ENCODE measurements at places on chromosomes 2 and 18.

DNA sequence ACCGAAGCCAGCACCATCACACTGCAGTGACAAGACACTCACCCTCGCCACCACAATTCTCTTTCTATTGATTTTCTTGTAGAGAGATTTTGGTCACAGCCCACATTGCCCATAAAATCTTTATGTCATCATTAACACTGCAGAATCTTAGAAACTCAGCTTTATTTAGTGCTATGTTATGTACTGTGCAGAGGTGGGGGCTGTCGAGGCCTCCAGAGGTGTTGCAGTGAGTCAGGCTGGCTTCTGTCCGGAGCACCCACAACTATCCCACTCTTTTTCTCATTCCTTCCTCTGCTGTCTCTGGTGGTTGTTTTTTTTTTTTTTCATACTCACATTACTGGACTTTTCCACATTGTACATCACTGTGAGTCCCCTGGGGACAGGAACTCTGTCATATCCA lies 677.4 kb upstream of the HS6ST1 start:
- no peaks in the 10 kb centered on the region for H3K27me3 ChIP-seq
- H3K4me3 ChIP-seq = no peak overlapping the region
- H3K4me1 ChIP-seq = no peaks in the 10 kb centered on the region
- H3K36me3 ChIP-seq = no peaks in the 10 kb centered on the region
- DNase-seq = no peak
- no peak overlapping the region for H3K27ac ChIP-seq

DNA sequence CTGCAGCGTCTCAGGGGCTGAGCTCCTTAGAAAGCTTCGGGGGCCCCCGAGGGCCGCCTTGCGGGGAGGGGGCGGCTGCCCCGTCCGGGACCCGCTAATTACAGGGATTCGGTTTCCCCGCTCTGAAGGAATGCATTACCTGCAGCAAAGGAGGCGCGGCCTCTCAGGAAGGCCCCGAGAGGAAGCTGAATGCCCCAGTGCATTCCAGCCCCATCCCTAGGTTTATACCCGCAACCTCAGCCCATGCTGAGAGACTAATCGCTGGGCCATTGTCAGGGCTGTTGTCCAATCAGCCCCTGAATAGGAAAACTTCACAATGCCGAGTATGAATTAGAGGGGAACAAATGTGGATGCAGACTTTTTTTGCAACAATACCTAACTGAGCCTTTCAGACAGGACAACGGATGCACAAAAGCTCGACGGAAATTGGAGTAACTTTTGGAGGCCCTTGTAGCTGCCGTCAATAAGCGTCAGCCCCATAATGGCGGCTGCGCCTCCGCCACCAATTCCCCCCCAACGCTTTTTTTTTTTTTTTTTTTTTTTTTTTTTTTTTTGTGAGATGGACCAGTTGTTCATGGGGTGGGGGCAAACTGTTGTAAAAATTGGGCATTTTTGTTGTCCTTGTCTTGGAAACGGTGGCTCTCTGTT lies 138.6 kb upstream of the SIX3 start:
- no peak for DNase-seq
- H3K36me3 ChIP-seq = no peaks in the 10 kb centered on the region
- peak overlapping the region; percentile 17 for H3K4me3 ChIP-seq
- H3K27ac ChIP-seq = no peak overlapping the region
- peaks cover 5% of the 10 kb centered on the region for H3K4me1 ChIP-seq

DNA sequence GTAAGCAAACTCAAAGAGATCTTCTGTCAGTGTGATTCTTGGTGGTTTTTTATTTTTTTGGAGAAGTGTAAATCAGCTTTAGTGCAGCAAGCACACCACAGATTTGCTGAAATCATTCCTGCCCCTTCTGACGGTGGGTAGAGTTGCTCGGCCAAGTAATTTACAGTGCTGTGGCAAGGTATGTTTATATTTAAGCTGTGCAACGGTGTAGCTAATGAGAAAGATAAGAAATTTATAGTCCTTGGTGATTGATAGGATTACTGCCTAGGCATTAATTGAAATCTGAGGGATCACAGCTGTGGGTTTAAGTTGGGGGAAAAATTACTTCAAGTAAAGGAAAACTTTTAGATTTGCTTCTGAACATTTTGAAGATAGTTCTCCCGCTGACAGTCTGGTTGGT lies 286.6 kb downstream of the AGAP1 start:
- DNase-seq = no peak
- H3K27me3 ChIP-seq = no peaks in the 10 kb centered on the region
- H3K36me3 ChIP-seq = no peaks in the 10 kb centered on the region
- H3K4me3 ChIP-seq = no peak overlapping the region
- no peaks in the 10 kb centered on the region for H3K4me1 ChIP-seq
- no peak overlapping the region for H3K27ac ChIP-seq

GRCh38 chr2:200188876-200189275 lies 117.6 kb upstream of the SPATS2L start:
- no peaks in the 10 kb centered on the region for H3K27me3 ChIP-seq
- H3K36me3 ChIP-seq = no peaks in the 10 kb centered on the region
- no peak for DNase-seq
- no peak overlapping the region for H3K27ac ChIP-seq
- no peaks in the 10 kb centered on the region for H3K4me1 ChIP-seq
- H3K4me3 ChIP-seq = no peak overlapping the region

GRCh38 chr2:157415591-157416101 lies 28.2 kb downstream of the CYTIP start:
- no peak for DNase-seq
- H3K27me3 ChIP-seq = no peaks in the 10 kb centered on the region
- H3K27ac ChIP-seq = no peak overlapping the region
- H3K36me3 ChIP-seq = no peaks in the 10 kb centered on the region
- H3K4me3 ChIP-seq = no peak overlapping the region

GRCh38 chr2:6531304-6531703 lies 334.4 kb downstream of the CMPK2 start:
- no peak overlapping the region for H3K27ac ChIP-seq
- DNase-seq = no peak
- H3K4me3 ChIP-seq = no peak overlapping the region
- H3K27me3 ChIP-seq = no peaks in the 10 kb centered on the region

- H3K4me3 ChIP-seq = no peak overlapping the region
- no peak overlapping the region for H3K27ac ChIP-seq
- no peaks in the 10 kb centered on the region for H3K27me3 ChIP-seq
- H3K36me3 ChIP-seq = no peaks in the 10 kb centered on the region
Observed at GRCh38 chr18:79774111-79774510, 23.6 kb upstream of the KCNG2 start.

DNA sequence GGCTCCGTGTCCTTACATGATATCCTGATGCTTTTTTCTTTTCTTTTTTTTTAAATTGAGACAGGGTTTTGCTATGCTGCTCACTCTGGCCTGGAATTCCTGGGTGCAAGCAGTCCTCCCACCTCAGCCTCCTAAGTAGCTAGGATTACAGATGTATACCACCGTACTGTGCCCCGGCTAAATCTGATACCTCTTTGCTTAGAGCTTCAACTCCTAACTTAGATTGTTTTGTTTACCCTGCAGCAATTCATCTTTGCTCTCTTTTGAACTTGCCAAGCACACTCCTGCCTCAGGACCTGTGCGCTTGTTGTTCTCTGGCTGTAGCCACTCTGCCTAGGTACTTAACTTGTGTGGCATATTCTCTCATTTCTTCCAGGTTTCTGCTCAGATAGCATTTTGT lies 24.5 kb downstream of the RAB10 start:
- DNase-seq = no peak
- H3K36me3 ChIP-seq = no peaks in the 10 kb centered on the region
- H3K4me3 ChIP-seq = no peak overlapping the region

Measured in testis (tissue), 5 donors.